Activated CD8-positive, alpha-beta memory T cell treated with anti-CD3 and anti-CD28 coated beads, Interleukin-2, amount 50 U/mL, for 4 hours (primary cell): ENCODE measurements at places on chromosomes 4 and X.

GRCh38 chr4:139682741-139683151 lies 17.1 kb downstream of the MGST2 start:
- DNase-seq, result no peak

- DNase-seq, result no peak
Measured at GRCh38 chr4:140851032-140851636, 94.9 kb upstream of the TBC1D9 start.

DNA sequence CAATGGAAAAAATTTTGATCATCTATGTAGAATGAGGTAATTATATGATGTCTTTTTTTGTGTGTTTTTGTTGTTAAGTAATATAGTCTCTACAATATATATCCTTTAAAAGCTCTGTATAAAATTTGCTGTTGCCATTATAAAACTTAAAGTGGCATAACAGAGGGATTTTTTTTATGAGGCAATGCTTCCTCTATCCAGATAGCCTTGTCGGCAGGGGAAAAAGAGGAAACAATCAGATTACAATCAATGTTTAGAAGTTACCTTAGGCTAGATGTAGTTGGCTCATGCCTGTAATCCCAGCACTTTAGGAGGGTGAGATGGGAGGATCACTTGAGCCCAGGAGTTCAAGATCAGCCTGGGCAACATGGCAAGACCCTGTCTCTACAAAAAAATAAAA lies 86.8 kb downstream of the DIAPH2 start:
- no peak for DNase-seq

GRCh38 chr4:132065940-132066495 lies 1083.1 kb upstream of the PCDH10 start:
- no peak for DNase-seq

DNA sequence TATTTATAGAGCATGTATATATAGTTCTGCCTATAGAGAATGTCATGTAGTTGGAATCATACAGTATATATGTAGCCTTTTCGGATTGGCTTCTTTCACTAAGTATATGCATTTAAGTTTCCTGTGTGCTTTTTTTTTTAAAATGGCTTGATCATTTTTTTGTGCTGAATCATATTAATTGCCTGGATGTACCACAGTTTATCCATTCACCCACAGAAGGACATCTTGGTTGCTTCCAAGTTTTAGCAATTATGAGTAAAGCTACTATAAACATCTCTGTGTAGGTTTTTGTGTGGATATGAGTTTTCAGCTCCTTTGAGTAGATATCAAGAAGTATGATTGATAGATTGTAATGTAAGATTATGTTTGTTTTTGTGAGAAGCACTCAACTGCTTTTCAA lies 23.8 kb downstream of the PTTG2 start:
- no peak for DNase-seq

GRCh38 chr4:179521952-179522351 lies 2079.7 kb upstream of the AGA start:
- no peak for DNase-seq

DNA sequence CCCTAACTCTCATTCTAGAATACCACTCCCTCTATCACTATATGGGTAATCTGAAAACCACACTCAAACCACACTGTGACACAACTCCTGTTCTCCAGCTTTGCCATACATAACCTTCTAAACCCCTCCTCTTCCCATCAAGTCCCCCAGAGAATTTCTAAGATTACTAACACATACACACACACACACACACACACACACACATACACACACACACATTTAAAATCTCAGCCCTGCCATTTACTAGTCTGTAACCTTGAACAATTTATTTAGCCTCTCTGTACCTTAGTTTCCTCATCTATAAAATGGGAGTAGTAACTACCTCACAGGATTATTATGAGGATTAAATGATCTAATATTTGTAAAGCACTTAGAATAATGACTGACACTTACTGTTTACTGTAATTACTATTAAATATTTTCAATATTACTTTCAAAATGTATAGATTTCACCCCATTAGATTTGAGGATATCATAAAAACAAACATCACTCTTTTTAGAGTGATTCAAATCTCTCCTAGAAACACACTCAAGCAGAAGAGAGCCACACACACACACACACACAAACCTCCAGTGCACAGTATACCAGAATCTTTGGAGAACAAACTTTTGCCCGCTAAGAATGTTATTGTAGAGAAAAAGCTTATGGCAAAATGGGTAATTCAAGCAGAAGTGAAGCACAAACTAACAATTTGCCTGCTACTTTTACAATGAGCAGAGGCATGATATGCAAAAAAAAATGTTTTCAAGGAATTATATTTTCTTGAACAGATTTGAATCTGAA lies 3.8 kb downstream of the ANKRD50 start:
- DNase-seq, result no peak

GRCh38 chr4:76087007-76087769 lies 12.7 kb downstream of the ART3 start:
- DNase-seq, result no peak

- DNase-seq, result no peak
Measured at GRCh38 chr4:120855307-120856001, 67.1 kb downstream of the PRDM5 start.

DNA sequence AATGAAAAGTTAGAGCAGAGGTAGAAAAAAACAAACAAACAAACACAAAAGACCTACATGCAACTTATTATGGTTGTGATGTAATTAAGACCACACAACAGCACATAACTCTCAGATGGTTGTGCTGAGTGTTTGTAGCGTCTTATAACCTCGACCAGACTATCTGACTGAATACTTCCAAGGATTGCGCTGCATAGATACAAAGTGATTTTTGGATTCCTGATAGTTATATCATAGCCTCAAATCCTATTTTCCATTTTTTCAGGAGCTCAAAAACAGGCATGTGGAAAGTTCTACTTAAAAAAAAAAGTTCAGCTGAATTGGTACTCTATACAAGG lies 236.1 kb downstream of the SPRY1 start:
- no peak for DNase-seq

GRCh38 chr4:101515566-101515965 lies 168.2 kb upstream of the PPP3CA start:
- DNase-seq, result no peak

- no peak for DNase-seq
Measured at GRCh38 chr4:29970626-29971025, 749.5 kb upstream of the PCDH7 start.

GRCh38 chr4:148240241-148240640 lies 202.0 kb downstream of the NR3C2 start:
- no peak for DNase-seq

- DNase-seq, result no peak
Measured at GRCh38 chr4:78864405-78865024, 74.7 kb downstream of the PAQR3 start.

- no peak for DNase-seq
Measured at GRCh38 chr4:73213916-73214653, 44.5 kb downstream of the ANKRD17 start.

GRCh38 chrX:19344661-19345060 lies 934 bp downstream of the PDHA1 start:
- DNase-seq, result no peak

GRCh38 chrX:24148121-24148520 lies 1.4 kb upstream of the ZFX start:
- no peak for DNase-seq

- no peak for DNase-seq
Measured at GRCh38 chr4:41212616-41213203, 1.6 kb downstream of the APBB2 start.

GRCh38 chr4:137909529-137910309 lies 332.4 kb downstream of the SLC7A11 start:
- DNase-seq, result no peak

DNA sequence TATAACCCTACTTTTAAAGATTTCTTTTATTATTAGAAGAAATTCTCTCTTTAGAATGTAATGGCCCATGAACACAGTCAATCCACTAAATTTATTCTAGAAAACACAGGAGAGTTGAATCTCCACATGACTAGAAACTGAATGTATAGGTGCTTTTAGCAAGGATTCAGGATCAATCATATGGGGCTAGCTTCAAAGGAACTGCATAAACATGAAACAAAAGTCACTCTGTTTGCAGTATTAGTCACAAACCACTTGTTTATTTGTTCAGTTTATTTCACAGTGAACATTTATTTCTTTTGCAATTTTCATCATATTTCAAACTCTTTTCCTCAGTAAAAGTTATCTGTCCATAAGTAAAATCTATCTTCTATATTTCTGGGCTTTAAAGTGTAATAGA lies 1604.6 kb downstream of the PCDH18 start:
- DNase-seq, result no peak

DNA sequence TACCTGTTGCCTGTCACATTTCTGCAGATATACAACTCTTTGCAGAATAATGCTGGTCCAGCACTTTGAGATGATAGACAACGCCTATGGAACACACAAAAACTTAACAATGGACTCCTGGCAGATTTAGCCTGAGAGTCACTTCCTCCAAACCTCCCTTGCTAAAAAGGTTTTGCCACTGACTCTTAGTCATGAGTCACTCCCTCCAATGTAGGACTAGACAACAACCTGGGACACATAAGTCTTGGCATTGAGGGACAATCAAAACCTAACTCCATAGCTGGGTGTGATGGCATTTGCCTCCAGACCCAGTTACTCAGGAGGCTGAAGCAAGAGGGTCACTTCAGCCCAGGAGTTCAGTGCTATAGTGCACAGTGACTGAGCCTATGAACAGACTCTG lies 22.0 kb upstream of the EIF4E start:
- no peak for DNase-seq

GRCh38 chr4:24913119-24913485 lies 260 bp upstream of the CCDC149 start:
- DNase-seq, result no peak

DNA sequence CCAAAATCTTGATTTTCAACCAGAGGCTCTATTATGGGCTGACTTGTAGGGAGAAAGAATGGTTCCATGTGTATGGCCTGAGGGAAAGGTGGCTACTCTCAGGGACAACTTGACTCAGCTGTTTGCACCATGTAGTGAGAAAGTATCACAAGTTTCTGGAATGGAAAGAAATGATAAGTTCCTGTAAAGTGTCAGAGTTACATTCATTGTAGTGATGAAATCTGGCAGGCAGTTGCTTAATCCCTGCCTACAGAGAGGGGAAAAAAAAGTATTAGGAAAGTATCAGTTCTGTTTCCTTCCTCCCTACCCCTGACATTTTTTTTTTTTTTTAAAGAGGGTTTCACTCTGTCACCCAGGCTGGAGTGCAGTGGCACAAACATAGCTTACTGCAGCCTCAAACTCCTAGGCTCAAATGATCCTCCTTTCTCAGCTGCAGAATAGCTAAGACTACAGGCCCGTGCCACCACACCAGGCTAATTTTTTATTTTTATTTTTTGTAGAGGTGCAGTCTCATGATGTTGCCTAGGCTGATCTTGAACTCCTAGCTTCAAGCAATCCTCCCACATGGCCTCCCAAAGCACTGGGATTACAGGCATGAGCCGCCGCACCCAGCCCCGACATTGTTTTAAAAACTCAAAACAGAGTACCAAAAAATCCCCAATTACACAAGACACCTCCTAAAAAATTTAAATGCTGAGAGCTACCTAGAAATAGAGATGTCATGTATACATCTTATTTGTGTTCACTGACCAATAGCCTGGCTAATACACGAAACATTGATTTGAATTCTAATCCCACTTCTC lies 4.8 kb upstream of the FBXL5 start:
- DNase-seq, result no peak

DNA sequence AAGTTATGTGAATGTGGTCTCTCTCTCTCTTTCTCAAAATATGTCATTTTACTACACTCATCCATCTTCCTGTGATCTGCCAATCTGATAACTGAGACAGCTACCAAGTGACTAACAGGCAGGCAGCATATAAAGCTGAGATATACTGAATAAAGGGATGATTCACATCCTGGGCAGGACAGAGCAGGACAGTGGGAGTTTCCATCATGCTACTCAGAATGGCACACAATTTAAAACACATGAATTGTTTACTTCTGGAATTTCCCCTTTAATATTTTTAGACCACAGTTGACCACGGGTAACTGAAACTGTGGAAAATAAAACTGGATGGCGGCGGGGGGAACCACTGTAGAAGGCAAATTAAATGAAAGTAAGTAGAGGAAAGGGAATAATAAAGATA lies 58.6 kb upstream of the DCTD start:
- no peak for DNase-seq

DNA sequence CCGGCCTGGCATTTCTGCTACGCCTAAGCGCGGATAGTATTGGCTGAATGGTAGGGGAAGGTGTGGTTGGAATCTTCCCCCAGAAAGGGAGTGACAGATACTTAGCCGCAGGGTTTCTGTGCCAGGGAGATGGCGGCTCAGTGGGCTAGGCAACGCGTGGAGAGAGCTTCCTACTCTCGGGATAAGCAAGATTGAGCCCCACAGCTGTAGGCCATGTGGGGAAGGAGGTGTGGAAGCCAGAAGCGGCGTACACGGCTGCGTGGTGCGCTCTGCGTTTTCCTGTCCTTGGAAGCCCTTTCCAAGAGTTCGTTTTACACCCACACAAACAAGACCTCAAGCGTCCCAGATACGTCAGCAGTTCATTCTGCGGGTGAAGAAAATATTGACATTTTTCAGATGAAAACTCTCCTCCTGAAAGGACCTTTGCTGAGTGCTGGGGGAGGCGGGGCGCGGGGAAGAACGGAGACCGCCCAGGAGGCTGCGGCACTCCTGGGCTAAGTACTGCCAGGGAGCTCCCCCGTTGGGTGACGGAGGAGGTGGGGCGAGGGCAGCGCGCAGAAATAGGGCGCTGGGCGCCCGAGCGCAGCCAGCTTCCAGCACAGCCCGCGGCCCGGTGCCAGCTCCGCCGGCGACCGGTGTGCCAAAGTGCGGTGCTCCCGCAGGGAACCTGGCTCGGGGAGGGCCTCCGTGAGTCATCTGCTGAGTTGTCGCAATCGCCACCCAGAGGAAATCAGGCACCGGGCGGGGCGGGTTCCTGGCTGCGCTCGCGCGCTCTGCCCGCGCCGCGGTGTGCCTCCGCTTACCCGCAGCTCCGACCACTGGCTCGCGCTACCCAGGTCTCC lies at the start of gene GPAT3:
Gene GPAT3 (plus strand): TSS at position 589 of the 842 bp plus-strand sequence. CDS start 515 bp downstream, outside the sequence.
- peak; percentile 67 for DNase-seq

DNA sequence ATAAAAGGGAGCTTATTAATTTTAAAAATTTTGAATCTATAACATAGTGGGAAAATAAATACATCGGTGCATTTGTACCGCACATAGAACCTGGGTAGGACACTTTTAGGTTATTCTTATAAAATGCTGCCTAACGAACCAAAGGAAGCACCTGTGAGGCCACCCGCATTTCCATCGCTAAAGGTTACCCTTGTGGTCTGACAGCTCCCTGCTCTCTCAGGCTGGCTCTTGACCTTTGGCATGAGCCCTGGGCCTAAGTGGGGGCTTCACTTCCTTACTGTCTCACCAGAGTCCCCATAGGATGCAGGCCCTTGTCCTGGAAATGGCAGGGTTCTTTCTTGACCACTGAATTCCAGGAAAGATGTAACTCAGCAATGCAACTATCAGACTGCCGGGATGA lies 46.0 kb downstream of the HADH start:
- DNase-seq, result no peak
